ENCODE measurements at places on chromosomes 2 and 18.

GRCh38 chr18:52313213-52313612, 26.8 kb upstream of the DCC start:
- no peak for DNase-seq

DNA sequence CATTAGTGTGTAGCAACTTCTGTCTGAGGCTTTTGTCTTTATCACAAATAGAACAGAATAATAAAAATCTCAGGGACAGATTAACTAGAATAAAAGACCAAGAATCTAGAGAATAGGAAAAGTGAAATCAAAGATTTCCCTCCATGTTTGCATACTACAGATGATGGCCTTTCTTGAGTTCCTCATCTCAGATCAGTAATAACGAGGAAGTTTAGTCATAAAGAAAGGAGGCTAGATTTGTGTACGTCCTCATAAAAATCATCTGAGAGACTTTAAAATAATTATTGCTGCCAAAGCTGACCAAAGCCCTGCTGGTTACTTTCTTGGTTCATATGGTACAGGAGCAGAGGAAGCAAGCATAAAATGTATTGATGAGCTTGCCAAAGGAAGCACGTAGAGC, 117.3 kb downstream of the MIB1 start:
- DNase-seq, result no peak

DNA sequence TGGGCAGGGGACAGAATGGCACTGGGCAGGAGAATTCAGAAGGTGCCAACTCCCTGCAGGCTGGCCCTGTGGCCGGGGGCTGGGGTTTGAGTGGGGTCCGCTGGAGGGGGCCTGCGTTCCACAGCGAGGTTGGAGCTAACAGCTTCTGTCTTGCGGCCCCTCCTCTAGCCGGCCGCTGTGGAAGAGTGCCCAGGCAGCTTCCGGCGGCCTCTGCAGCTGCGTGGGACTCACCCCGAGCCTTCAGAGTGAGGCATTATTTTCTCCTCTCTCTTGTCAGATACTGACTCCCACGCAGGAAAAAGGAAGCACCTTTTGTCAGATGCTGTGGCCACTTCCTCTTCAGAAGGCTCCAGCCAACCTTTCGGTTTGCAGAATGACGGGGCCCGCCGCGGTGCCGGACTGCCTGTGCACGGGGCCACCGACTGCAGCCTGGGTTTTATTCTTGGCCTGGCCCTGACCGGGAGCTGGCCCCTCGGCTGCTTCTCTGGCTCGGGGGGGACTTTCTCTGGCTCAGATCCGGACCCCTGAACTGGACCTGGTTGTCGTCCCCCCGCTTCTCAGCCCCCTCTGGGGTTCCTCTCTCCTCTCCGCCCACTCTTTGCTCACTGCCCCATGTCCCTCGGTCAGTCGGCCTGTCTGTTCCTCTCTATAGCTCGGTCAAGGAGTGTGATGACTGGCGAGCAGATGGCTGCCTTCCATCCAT, 40.1 kb downstream of the ARHGAP25 start:
- no peak for DNase-seq

- DNase-seq, result peak; percentile 79
These were observed 41.4 kb downstream of the OXER1 start for GRCh38 chr2:42722320-42723190.

DNA sequence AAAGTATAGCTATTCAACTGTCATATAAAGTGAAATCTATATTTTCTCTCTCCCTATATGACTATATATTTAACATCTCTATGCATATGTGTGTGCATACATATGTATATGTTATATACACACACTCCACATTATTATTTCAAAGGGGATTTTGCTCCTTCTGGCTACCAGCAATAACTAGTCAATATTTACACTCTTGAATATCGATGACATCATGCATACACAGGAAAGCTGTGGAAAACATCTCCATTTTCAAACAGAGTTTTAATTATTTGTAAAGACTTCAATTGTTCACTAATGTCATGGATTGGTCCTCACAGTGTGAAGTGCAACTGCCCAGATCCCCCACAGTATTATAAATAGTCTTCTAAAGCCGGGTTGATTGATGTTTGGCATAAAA, 195.9 kb upstream of the TCF4 start:
- no peak for DNase-seq
